ENCODE measurements at places on chromosomes 1 and 21. TPM values are rescaled to one million over a fixed set of nuclear protein-coding genes. Genes with fewer than 3 reads are reported as not detected.

The LACTBL1 gene
- not detected for polyA plus RNA-seq

The OR2T29 gene
- not detected for polyA plus RNA-seq

The SNX7 gene
- 32.5 TPM for polyA plus RNA-seq

The FMOD gene
- polyA plus RNA-seq, result not detected

The TTC39A gene
- 0.43 TPM for polyA plus RNA-seq

The GBP7 gene
- polyA plus RNA-seq, result not detected

The OR2L5 gene
- not detected for polyA plus RNA-seq

The OR14K1 gene
- polyA plus RNA-seq, result not detected

The GATAD2B gene
- 6.4 TPM for polyA plus RNA-seq

The HAO2 gene
- not detected for polyA plus RNA-seq

The RGS1 gene
- polyA plus RNA-seq, result not detected

The FASLG gene
- not detected for polyA plus RNA-seq

The GFI1 gene
- polyA plus RNA-seq, result 0.43 TPM

The PSMD4 gene
- 223 TPM for polyA plus RNA-seq

The SPATA17 gene
- 0.23 TPM for polyA plus RNA-seq

The MXRA8 gene
- polyA plus RNA-seq, result 0.09 TPM

The LCE3D gene
- polyA plus RNA-seq, result 0.58 TPM

The USP48 gene
- polyA plus RNA-seq, result 14.0 TPM

The GBP6 gene
- polyA plus RNA-seq, result 4.6 TPM

The COL11A1 gene
- not detected for polyA plus RNA-seq

The OR4F16 gene
- not detected for polyA plus RNA-seq

The MROH7 gene
- polyA plus RNA-seq, result not detected

The CSMD2 gene
- under 0.01 TPM for polyA plus RNA-seq

Measured in mammary epithelial cell (primary cell).